Urinary bladder (tissue), 4 donors: ENCODE measurements at places on chromosomes 3 and 15. TPM values are rescaled to one million over a fixed set of nuclear protein-coding genes. Genes with fewer than 3 reads are reported as not detected.

- DNase-seq = no peak
Measured at GRCh38 chr3:40200692-40201316, 108.7 kb upstream of the EIF1B start.

Gene TRMT10C
- 32.5 TPM for total RNA-seq

- no peak for DNase-seq
Measured at GRCh38 chr3:141929341-141929995, 53.0 kb downstream of the ATP1B3 start.

DNA sequence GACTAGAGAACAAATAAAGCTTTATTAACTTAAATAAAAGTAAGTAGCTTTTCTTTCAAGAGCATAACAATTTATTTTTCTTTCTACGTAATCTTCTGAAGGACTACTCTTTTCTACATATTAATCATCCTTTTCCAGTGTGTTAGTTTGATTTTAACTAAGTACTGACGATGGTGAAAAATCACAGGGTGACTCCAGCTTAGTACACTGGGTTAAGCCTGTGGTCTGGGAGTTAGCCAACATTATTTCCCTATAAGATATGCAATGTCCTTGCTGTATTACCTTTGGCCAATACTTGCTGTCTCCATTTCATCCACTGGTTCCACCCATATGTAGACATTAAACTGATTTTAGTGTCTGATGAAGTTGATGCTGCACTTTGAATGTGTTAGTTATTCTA is 508.6 kb upstream of the SUCLG2 start:
- no peak for DNase-seq

Gene SLC25A20
- 11.0 TPM for total RNA-seq

DNA sequence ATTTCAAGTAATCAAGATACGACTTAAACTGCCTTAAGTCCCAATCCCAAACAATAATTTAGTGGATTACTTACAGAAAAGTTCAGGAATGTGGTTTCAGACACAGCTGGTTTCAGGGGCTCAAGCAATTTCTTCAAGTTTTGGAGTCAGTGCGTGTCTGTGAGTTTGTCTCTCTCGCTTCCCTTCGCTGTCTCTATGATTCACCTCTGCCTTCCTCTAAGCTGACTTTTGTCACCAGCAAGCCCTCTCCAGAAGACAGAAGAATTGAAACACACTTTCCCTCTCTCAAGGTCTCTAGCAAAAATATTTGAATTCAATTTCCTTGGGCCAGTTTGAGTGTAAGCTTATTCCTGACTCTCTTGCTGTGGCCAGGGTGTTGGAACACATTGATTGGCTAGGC is 392.4 kb downstream of the EDEM1 start:
- no peak for DNase-seq
